ENCODE measurements at places on chromosomes 4 and X.
A peak's percentile ranks its signal among the peaks of the same experiment; 100 is the strongest.

- no peak for DNase-seq
These were observed 151.2 kb downstream of the DTHD1 start for GRCh38 chr4:36432586-36432985.

- DNase-seq = no peak
These were observed 57.1 kb downstream of the PDLIM5 start for GRCh38 chr4:94508806-94509205.

DNA sequence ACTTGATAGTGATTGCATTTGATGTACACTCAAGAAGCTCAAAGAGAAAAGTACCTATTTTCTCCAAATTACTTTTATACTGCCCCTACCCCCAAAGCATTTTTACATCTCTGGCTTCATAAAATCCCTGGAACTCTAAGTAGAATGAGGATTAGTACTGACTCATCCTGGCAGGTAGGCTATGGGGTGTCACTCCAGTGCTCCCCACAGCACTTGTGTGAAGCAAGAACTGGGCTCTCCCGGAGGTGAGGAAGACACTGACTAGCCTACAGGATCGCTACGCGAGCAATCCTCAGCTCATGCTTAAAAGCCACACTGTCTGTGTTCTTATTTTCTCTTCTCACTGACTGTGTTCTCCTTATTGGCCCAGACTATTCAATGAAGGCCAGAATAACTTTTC lies 90.4 kb upstream of the NDP start:
- DNase-seq = no peak

DNA sequence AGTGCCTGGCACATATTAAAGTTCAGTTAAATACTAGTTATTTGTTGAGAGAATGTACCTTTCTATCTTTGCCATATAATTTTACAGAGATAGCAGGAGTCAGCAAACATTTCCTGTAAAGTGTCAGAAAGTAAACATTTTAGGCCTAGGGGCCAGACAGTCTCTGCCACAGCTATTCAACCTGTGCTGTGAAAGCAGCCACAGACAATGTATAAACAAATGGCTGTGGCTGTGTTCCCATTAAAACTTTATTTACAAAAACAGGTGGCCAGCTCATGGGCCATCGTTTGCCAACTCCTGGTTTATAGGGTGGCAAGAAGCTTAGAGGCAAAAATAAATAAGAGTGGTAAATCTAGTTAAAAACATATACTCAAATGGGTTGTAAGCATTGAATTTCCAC lies 34.0 kb upstream of the BRS3 start:
- DNase-seq = no peak

- no peak for DNase-seq
These were observed 226.4 kb downstream of the MAGEB5 start for GRCh38 chrX:26442340-26442739.

DNA sequence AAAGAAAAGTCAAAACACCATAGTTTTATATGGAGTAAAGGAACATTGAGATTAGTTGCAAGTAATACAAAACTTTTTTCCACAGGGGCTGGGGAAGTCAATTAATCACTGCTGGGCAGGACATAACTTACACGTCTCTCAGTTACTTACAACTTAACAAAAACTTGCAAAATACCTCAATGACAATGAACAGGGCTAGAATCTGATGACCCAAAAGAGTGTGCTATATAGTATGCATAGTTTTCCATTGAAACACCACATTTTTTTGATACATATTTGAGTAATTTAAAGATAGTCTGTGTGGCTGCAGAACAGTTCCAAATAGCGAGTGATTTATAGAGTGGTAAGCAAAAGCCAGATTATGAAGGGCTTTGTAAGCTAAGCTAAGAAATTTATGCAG lies 172.3 kb upstream of the TRPC5 start:
- no peak for DNase-seq

DNA sequence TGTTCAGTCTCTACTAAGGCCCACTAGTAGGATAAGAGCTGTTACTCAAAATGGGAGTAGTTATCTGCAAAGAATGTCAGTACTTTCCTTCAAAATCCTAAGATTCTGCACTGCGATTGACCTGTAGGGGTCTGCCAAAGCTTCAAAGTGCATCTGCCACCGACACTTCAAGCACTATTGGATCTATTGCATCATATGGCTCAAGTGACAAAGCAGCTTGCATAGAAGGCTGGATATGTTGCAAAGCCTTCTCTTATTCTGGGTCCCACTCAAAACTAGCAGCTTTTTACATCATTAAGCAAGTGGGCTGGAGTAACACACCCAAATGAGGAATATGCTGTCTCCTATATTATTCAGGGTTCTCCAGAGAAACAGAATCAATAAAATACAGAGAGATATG lies 115.4 kb upstream of the EMCN start:
- no peak for DNase-seq

DNA sequence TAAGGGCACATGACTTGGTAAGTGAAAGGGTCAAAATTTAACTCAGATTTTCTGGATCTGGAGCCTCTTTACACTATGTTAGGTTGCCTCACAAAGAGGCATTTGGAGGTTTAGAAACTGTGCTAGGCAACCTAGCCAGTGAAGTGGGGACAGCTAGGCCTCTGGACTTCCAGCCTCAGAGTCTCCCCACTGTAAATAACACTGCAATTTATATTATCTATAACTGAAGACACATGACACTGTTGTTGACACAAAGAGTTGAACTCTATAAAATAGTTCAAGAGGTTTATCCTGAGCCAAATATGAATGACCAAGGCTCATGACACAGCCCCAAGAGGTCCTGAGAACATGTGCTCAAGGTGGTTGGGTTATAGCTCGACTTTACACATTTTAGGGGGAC lies 74.9 kb upstream of the IQCM start:
- no peak for DNase-seq

- peak; percentile 73 for DNase-seq
These were observed at the start of gene SYN1 for GRCh38 chrX:47619486-47620302. SYN1 (minus strand) TSS chrX:47619857; CDS start chrX:47619728, 129 bp downstream.

DNA sequence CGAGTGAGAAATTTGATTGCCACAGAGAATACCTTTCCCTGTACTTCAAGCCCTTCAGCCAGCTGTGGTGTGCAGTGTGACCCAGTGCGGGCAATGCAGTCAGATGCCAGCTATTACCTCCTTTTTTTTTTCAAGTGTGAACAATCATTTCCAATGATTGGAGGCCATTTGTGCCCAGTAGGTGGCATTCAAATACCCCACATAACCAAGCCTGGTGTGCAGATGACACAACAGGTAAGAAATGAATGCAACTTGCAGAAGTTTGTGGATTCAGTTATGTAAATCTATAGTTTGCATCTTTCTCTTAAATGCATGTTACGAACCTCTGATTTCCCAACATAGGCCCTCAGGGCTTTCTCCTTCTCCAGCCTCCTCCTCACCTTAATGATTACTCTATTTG lies 98.0 kb downstream of the CLCN4 start:
- DNase-seq = no peak

GRCh38 chrX:68934421-68934820 lies 105.6 kb downstream of the EFNB1 start:
- DNase-seq = no peak

- DNase-seq = no peak
These were observed 1358.4 kb upstream of the ADGRL3 start for GRCh38 chr4:59841698-59842097.

DNA sequence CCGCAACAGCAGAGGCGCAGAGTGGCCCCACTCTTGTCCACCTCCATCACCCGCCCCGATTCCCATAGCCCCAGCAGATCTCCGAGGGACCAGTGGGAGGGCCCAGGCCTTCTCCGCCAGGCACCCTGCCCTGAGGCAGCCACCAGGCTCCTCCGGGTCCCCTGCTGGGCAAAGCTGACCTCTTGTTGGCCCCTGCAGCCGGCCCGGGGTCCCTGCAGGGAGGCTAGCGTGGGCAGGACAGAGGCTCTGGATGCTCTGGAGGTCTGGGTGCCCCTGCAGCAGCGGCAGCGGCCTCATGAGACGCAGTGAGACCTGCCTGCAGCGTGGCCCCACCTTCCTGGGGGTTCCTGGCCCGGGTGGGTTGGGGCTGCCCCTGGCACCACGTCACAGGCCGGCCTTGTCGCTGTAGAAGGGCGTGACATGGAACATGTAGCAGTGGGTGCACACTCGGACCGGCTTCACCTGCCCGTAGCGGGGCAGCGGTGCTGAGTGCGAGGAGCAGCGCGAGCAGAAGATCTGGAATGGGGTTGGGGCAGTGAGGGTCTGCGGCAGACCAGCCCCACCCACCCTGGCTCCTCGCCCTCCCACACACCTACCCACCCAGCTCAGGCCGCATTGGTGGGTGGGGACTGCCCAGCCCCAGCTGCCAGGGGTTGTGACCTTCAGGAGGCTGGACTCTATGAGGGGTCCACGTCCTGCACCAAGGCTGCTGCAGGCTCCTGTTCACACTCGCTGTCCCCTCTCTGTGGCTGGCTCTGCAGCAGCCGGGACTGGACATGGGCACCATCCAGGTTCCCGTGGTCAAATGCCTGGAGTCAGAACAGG lies 8.6 kb upstream of the MXD4 start:
- no peak for DNase-seq
